ENCODE measurements at places on chromosomes 6 and 20.

GRCh38 chr6:169913096-169913638, 161.7 kb downstream of the ERMARD start:
- DNase-seq, result no peak

DNA sequence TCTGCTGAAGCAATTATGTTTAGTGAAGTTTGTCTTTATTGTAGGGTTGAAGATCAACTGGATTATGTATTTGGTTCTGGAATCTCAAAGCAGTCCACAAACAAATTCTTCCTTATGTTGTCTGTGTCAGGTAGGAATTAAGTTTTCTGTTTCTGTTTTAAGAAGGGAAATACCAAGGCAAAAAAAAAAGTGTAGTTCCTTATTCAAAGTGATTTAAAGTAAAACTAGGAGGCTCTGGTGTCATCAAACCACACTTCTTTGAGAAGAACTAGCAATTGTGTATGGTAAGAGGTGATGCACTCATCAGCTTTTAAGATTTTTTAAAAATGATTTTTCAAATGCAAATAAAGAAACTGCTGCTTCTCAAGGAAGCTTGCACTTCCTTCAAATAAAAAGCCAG, 1.9 kb downstream of the FAM135A start:
- no peak for DNase-seq

- DNase-seq, result no peak
Observed at GRCh38 chr20:63120808-63121090, 95.2 kb downstream of the YTHDF1 start.

DNA sequence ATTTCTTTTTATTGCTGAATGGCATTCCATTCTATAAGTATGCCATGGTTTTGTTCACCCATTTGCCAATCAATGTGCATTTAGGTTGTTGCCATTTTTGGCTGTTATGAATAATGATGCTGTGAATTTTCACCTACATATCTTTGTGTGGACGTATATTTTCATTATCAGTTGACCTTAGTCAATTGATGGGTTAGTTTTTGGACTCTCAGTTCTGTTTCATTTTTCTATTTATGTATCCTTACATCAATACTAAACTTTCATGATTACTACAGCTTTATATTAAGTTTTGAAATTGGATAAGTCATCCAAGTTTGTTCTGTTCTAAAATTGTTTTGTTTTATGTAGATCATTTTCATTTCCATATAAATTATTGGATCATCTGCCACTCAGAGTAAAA, 261.9 kb upstream of the CNR1 start:
- no peak for DNase-seq

- no peak for DNase-seq
Observed at GRCh38 chr6:135675026-135675425, 176.5 kb upstream of the PDE7B start.

- no peak for DNase-seq
Observed at GRCh38 chr6:505374-505773, 113.8 kb downstream of the IRF4 start.

GRCh38 chr20:50605136-50605535, 86.2 kb downstream of the RIPOR3 start:
- no peak for DNase-seq

GRCh38 chr20:49888212-49889000, 26.9 kb downstream of the SPATA2 start:
- peak; percentile 51 for DNase-seq

DNA sequence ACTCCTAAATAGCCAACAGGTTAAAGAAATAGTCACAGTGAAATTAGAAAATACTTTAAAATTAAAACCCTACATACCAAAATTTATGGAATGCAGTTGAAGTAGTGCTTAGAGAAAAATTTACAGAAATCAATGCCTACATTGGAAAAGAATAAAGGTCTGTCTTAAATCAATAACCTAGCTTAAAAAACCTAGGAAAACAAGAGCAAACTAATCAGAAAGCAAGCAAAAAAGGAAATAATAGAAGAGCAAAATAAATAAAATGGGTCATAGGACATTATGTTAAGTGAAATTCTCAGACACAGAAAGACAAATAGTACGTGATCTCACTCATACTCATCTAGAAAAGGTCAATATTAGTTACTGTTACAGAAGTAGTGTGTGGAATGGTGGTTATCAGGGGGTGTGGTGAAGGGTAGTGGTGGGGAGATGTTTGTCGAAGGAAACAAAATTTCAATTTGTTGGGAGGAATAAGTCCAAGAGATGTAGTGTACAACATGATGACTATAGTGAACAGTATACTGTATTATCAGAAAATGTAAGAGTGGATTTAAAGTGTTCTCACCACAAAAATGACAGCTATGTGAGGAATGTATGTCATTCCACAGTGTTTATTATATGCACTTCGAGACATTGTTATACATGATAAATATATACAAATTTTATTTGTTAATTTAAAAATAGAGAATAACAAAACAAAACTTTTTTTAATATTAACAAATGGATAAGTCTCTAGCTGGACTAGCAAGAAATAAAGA, 423.6 kb downstream of the CDH26 start:
- DNase-seq, result no peak
